ENCODE measurements at places on chromosomes 4 and X. TPM values are rescaled to one million over a fixed set of nuclear protein-coding genes. Genes with fewer than 3 reads are reported as not detected.

NPNT gene
- 160 TPM for total RNA-seq

- no peak for DNase-seq
Measured at GRCh38 chr4:152945639-152946038, 9.5 kb downstream of the FHDC1 start.

INPP4B gene
- total RNA-seq, result 32.6 TPM

GRCh38 chrX:81263059-81263458 lies 61.2 kb downstream of the SH3BGRL start:
- DNase-seq, result no peak

- no peak for DNase-seq
Measured at GRCh38 chrX:8289523-8289922, 118.5 kb upstream of the VCX2 start.

DNA sequence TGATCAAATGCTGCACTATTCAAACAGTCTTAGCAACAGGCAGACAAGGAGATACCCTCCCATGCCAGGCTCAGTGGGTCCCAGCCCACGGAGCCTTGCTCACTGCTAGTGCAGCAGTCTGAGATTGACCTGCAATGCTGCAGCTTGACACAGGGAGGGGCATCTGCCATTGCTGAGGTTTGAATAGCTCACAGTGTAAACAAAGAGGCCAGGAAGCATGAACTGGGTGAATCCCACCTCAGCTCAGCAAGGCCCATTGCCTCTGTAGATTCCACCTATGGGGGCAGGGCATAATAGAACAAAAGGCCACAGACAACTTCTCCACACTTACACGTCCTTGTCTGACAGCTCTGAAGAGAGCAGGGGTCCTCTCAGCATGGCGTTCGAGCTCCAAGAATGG lies 26.6 kb upstream of the ZXDB start:
- no peak for DNase-seq

CLTRN gene
- total RNA-seq, result 3.6 TPM

VCX2 gene
- not detected for total RNA-seq

DNA sequence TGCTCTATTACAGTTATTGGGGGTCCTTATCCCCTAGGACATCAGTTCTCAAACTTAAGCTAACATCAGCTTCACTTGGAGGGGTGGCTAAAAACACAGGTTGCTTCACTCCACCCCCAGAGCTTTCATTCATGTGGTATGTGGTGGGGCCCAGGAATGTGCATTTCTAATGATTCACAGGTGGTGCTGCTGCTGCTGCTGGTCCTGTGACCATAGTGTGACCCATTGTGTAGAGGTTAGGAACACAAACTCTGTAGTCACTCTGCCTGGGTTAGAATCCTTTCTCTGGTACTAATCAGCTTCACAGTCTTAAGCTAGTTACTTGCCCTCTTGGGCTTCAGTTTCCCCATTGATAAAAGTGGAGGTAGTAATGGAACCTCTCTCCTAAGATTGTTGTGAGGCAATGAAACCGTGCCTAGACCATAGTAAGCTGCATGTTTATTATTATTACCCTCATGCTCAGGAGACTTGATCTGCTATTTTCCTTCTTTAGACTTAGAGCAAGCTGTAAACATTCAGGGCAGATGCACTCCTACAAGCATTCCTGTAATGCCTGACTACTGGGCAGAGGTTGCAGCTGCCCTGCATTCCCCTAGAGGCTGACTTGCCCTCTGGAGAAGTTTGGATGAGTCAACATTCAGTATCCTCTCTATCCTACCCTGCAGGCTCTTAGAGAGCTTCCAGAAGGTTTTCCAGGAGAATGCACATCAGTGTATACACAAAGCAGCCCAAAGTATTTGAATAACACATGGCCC lies 94.1 kb upstream of the ACSL4 start:
- no peak for DNase-seq

DNA sequence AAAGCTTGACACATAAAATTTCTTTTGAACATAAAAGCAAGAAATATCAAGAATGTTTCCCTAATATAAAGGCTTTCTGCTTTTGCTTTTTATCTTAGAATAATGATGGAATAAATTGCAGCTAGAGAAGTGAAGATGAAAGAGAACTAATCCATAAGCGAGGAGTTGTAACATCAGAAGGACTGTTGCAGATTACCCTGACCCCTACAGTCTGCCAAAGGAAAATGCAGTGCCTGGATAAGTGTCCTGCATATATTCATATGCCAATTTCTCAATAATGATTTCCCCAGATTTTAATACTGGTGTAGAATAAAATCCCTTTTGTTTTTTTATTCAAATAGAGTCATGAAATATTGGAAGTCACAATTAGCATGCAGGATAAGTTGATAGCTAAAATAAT lies 115.9 kb downstream of the MAGEC2 start:
- DNase-seq, result peak; percentile 41

TACC3 gene
- total RNA-seq, result 13.8 TPM

DNA sequence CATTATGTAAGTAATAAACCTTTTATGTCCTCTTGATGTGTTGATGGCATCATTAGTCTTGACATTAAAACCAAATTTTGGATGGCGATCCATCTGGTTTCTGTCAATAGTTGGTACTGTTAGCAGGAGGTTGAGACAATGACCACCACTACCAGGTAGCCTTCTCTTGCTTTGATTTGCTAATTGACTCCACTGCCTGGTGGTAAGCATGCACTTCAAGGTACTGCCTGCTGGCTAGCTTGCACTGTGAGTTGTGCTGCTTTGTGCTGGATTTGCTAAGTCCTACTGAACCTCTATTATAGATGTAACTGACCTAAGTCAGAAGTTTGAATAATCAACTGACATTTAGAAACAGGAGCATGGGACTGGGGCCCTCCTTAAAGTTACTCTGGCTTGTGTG lies 46.3 kb downstream of the ATP1B4 start:
- no peak for DNase-seq

- DNase-seq, result no peak
Measured at GRCh38 chrX:66074920-66075879, 35.3 kb upstream of the VSIG4 start.

DNA sequence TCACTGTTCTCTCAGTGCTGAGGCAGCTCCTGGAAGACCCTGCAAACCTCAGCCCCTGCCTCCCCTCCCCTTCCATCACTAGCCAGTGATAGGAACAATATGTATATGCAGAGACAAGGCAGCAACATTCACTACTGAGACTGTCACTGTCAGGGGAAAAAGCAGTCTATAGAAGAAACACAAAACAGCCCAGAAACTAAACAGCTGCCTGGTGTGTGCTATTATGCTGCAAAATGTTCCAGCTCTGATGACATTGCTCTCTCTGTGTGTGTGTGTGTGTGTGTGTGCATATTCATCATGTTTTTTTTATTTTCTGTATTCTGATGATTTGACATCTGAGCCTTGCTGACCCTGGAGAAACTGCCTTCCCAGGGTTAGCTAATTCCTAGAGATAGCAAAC lies 147.2 kb downstream of the SPATA18 start:
- DNase-seq, result no peak
